ENCODE measurements at places on chromosomes 5 and 9.

DNA sequence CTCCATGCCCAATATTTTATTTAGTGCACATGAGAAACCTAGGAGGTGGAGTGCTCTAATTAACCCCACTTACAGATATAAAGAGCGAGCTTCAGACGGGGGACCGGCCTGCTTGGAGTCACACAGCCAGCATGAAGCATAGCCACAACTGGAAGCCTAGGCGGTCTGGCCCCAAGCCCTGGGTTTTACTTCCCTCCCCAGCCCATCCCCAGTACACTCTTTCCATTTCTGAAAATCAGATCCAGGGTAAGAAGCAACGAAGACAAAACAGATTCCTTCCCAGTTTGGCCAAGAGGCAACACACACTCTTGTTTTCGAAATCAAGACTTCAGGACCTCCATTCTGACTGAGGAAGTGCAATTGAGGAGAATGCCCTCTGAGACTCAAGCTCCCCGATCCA lies 27.1 kb downstream of the KCNMB1 start:
- DNase-seq: no peak

DNA sequence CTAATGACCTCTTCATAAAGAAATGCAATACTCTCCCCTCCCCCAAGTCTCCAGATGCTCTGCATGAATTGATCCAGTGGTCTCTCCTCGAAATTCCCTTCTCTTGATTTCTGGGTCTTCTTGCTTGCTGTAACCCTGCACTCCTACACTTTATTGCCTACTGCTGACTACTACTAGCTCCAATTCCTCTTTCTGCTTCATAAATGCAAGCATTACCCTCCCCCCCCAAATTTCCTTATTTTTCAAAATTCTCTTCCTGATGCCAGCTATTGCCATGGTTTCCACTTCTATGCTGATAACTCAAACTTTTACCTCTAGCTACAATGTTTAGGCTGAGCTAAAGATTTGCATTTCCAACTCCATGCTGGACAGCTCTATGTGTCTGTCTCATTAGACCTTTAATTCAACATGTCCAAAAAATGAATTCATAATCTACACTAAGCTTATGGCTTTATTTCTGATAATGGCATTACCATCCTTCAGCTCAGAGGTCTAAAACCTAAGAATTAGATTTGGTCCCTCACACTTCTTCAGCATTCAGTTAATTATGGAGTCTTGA lies 1.4 kb downstream of the ZBTB26 start:
- no peak for DNase-seq

GRCh38 chr5:55626790-55627189 lies 85.3 kb downstream of the SLC38A9 start:
- no peak for DNase-seq

GRCh38 chr5:84306601-84307000 lies 78.1 kb downstream of the EDIL3 start:
- no peak for DNase-seq

DNA sequence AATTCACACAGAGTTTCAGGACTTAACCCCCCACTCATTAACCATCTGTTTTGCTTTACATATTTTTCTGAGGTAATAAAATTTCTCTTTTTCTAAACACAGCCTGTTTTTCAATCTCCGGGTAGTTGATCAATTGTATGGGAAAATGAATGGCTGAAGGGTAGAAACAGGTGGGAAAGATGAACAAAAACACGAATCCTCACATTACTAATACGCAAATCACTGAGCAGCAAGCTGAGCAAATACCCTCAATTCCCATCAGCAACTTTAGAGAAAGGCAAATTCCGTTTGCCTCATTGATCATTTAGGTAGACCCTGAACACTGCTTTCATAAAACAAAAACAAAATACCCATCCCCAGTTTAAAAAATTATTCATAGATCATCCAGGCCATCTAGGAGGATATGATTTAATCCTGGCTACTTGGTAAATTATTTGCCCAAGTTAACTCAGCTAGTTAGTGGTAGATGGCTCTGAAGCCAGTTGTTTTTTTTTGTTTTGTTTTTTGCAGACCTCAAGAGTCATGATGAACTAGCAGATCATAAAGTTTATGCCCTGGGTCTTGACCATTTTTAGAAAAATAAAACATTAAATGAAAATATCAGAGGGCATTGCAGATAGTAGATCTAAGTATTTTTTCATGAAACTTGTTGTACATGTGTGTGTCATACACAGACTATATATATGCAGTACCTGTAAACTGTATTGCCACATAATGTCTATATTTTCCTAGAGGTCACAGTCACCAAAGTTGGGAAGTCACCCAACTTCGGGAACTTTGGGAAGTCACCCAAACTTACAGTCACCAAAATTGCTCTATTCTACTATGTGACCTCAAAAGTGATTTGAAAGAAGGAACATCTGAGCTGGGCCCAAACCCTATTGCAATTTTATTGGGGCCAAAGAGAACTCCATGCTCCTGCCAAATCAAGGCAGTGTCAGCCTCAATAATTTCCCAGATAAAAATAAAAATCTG lies 1.6 kb upstream of the CD274 start:
- no peak for DNase-seq

DNA sequence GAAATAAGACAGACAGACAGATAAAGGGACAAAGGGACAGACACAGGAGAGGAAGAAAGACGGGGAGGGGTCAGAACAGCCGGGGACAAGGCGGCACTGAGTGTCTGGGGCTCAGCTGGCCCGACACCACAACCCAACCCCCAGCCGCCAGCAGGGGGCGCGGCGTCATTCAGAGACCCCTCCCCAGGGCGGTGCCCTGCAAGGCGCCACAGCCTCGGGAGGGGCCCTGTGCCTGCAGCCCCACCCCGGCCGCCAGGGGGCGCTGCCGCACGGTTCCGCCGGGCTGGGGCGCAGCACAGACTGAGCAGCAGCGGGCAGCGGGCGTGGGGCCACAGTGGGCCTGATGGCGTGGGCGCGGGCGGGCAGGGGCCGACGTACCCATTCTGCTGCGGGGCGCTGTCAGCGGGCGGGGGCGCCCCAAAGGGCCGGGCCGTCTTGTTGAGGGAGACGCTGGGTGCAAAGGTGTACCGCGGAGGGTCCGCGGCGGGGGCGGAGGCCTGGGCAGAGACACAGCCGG lies 5.9 kb downstream of the PDLIM7 start:
- peak; percentile 25 for DNase-seq

DNA sequence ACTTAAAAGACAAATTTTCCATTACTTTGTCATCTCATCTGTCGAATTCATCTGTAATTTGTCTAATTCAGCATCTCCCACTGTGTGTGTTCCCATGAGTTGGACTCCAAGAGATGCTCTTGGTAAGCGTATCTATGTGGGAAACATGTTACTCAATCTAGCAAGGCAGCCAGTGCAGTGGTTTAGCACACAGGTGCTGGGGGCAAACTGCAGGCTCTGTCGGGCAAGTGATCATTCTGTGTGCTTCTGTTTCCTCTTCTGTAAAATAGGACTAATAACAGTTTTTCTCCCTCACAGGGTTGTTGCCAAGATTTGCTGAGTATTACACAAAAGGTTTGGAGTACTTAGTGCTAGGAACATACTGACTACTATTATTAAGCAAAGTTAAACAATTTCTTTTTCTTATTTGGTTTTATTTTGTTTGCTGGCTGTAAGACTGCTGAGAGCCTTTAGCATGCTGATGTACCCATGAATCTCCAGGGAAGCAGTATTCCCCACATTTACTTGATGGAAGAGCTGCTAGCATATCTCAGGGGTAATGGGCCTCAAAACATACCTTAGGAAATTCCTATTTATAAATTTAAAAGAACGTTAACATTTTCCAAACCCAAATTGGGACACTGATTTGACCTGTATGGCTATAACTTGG lies 709 bp upstream of the GAPT start:
- DNase-seq: no peak

DNA sequence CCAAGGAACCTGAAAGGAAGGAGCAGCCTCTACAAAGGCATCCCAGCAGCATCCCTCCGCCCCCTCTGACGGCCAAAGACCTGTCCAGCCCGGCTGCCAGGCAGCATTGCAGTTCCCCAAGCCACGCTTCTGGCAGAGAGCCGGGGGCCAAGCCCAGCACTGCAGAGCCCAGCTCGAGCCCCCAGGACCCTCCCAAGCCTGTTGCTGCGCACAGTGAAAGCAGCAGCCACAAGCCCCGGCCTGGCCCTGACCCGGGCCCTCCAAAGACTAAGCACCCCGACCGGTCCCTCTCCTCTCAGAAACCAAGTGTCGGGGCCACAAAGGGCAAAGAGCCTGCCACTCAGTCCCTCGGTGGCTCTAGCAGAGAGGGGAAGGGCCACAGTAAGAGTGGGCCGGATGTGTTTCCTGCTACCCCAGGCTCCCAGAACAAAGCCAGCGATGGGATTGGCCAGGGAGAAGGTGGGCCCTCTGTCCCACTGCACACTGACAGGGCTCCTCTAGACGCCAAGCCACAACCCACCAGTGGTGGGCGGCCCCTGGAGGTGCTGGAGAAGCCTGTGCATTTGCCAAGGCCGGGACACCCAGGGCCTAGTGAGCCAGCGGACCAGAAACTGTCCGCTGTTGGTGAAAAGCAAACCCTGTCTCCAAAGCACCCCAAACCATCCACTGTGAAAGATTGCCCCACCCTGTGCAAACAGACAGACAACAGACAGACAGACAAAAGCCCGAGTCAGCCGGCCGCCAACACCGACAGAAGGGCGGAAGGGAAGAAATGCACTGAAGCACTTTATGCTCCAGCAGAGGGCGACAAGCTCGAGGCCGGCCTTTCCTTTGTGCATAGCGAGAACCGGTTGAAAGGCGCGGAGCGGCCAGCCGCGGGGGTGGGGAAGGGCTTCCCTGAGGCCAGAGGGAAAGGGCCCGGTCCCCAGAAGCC lies 30.8 kb downstream of the CD180 start:
- DNase-seq: peak; percentile 83

DNA sequence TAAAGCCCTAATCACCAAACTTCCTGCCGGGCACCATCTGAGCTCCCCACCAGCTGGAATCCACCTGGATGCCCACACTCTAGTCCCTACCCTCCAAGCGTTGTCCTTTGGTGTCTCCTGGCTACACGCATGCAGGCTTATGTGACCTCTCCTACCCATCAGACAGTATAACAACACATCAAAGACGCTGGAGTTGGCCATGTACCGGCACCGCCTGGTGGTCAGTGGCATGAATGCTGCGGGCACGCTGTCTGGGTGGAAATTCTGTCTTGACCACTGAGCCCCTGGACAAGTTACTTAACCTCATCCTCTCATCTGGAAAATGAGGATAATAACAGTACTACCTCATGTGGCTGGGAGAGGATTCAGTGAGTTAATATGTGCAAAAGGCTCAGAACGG lies 23.4 kb upstream of the CORO2A start:
- no peak for DNase-seq

DNA sequence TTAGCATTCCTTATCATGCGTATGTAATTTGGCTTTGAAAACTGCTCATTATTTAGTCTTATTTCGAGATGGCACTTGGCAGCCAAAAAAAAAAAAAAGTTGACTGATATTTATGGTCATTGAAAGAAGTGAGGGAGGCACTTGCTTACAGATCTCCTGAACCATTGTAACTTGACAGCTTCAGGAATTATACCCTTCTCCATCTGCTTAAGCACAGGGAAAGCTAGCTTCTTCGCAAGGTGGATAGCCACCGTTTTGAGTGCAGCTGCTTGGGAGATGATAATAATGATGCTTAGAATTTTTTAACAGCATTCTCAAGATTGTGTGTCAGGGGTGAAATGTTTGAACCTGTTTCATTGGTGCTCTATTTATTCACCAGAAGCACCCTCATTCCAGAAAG lies 116.1 kb downstream of the GIN1 start:
- no peak for DNase-seq

GRCh38 chr5:80799573-80799972 lies 144.8 kb upstream of the DHFR start:
- DNase-seq: no peak

DNA sequence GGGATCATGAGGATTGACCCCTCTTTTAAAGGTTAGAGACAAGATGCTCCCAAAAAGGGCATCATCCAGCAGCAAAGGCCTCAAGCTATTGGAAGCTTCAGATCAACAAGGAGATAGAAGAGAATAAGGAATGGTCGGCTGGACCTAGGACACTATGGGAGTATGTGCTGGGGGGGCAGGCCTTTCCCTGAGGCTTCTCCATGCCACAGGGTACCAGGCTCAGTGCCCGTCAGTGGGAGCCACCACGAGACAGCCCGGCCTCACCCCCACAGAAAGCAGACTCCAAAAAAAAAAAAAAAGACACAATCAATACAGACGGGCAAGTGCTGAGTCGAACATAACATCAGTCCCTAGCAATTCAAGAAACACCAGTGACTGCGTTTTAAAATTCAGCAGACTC lies 117.4 kb downstream of the KLHL3 start:
- no peak for DNase-seq
